ENCODE measurements at places on chromosomes 12 and 14. TPM values are rescaled to one million over a fixed set of nuclear protein-coding genes. Genes with fewer than 3 reads are reported as not detected.

PTPN6 gene
- total RNA-seq, result 10.9 TPM

NDUFA9 gene
- 336 TPM for total RNA-seq

AHNAK2 gene
- 4.1 TPM for total RNA-seq

- DNase-seq, result no peak
Measured at GRCh38 chr14:50225974-50226297, 5.4 kb downstream of the SOS2 start.

- DNase-seq, result no peak
Measured at GRCh38 chr14:94691660-94692034, 78.3 kb downstream of the GSC start.

C12orf54 gene
- not detected for total RNA-seq

NTF3 gene
- total RNA-seq, result 0.77 TPM

DNA sequence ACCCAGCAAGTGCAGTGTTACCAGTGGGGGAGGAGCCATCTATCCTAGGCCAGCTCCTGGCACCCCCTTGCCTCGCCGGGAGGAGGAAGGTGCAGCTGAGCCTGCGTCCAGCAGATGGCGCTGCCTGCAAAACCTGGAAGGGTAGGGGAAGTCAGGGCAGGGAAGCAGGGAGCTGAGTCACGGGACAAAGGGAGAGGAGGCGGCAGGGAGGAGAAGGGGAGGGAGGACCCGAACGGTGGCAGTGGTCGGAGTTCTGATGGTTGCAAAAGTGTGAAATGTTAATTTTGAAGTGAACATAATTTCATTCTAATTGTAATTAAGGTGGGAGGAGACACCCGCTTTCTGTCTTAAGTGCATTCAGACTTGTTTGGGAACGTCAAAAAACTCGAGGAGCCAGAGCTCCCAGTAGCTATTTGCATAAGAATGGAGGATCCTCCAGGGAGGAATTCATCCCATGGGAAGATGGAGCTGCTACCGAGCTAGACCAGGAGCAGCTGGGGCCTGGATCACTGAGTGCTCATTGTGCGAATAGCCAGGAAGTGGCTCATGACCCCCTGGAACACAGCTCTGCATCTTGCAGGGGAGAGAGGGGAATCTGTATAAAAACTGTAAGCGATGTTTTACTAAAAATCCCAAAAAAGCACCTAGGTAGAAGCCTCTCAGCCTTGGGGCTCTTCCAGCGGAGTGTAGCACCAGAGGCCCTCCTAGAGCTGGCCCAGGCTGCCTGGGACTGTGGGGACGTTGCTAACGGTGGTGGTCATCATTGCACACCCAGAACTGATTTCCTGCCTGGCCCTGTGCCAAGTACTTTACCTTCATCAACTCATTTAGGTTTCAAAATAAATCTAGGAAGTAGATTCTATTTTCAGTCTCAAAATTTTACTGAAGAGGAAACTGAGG lies 59.5 kb downstream of the EMP1 start:
- peak; percentile 95 for DNase-seq

- no peak for DNase-seq
Measured at GRCh38 chr14:81018251-81018650, 62.8 kb downstream of the TSHR start.

- no peak for DNase-seq
Measured at GRCh38 chr12:87086118-87086891, 830.1 kb upstream of the MGAT4C start.

CMA1 gene
- total RNA-seq, result 1.1 TPM

All from heart right ventricle (tissue), 16 donors.